ENCODE measurements at places on chromosomes 2 and 18. TPM values are rescaled to one million over a fixed set of nuclear protein-coding genes. Genes with fewer than 3 reads are reported as not detected.

PAX3 gene
- total RNA-seq: not detected

GALNT14 gene
- total RNA-seq: under 0.01 TPM

NIF3L1 gene
- total RNA-seq: 22.9 TPM

PGAP1 gene
- total RNA-seq: 11.7 TPM

RGPD4 gene
- total RNA-seq: not detected

SCN7A gene
- 0.32 TPM for total RNA-seq

MYOM1 gene
- total RNA-seq: 0.86 TPM

TLX2 gene
- not detected for total RNA-seq

OTOS gene
- not detected for total RNA-seq

AOX1 gene
- 57.4 TPM for total RNA-seq

AP1S3 gene
- 5.8 TPM for total RNA-seq

MC5R gene
- total RNA-seq: not detected

RAPGEF4 gene
- total RNA-seq: 1.3 TPM

PAX8 gene
- total RNA-seq: 1.3 TPM

DSG1 gene
- total RNA-seq: not detected

PROKR1 gene
- total RNA-seq: not detected

SGPP2 gene
- not detected for total RNA-seq

DLX1 gene
- not detected for total RNA-seq

CCDC68 gene
- 9.1 TPM for total RNA-seq

STK36 gene
- 23.8 TPM for total RNA-seq

TMEM247 gene
- total RNA-seq: 0.32 TPM

REEP1 gene
- total RNA-seq: under 0.01 TPM

SPTBN1 gene
- total RNA-seq: 181 TPM

STAT4 gene
- total RNA-seq: 2.6 TPM

SFXN5 gene
- total RNA-seq: 16.8 TPM

RPL31 gene
- total RNA-seq: 672 TPM

SERPINB12 gene
- not detected for total RNA-seq

RAB1A gene
- 91.5 TPM for total RNA-seq

INPP4A gene
- total RNA-seq: 26.8 TPM

KRTCAP3 gene
- total RNA-seq: not detected

Data from fibroblast of villous mesenchyme (primary cell).